HAP-1 (cell line): ENCODE measurements at places on chromosomes 1 and 21.

GRCh38 chr1:16978567-16979474 lies 1.6 kb downstream of the MFAP2 start:
- no peak for DNase-seq

DNA sequence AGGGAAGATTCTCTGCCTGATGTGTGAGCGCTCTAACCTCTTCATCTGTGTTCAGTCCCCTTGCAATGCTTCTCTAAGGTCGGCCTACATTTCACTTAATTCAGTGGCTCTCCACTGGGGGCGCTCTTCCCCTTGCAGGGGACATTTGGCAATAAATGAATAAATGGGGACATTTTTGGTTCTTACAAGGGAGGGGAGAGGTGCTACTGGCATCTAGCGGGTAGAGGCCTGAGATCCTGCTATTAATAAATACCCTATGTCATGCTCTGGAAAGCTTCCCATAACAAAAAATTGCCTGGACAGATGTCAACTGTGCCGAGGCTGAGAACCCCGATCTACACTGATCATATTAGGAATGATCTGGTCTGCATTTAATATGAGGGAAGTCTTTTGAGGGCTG lies 25.9 kb upstream of the DNAJC11 start:
- peak; percentile 82 for DNase-seq

GRCh38 chr21:42423197-42423675 lies 19.5 kb downstream of the UBASH3A start:
- DNase-seq = no peak

DNA sequence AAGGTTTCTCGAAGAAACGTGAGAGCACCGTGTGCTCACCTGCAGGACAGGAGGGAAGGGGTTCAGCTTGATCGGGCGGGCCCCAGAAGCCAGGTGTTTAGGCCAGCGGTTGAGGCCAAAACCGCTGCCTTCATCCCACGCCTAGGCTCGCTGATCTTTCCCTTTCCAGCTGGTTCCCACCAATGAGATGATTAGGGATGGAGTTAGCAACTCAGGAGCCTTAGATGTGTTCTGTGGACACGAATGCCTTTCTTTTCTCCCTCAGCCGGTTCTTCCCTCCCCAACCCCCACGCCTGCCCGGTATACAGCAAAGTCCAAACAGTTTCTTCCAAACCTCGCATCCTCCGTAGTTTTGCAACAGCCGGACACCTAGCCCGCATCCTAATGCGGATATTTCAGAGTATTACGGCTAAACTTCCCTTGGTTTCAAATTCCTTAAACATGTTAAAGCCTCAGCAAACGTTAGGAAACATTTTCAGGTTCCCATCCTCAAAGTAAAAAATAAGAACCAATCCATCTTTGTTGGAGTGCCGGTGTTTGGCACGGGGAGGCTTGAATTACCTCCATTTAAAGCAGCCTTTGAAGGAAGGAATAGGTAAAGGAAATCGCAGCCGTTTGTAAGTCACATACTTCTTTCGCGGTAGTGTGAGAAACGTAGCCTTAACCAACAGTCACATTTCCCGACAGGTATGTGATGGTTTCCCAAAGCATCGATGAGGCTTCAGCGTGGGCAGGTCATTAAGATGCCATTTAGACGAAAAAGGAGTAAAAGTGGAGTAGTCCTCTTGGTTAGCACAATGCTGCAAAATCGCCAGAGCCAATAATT lies 1.1 kb downstream of the LRRC8C start:
- DNase-seq = peak; percentile 23

- DNase-seq = no peak
Observed at GRCh38 chr1:9440763-9441194, 98.5 kb upstream of the SLC25A33 start.
